Activated T-cell treated with anti-CD3 and anti-CD28 coated beads for 24 hours (primary cell): ENCODE measurements at places on chromosomes 13 and 19.
A peak's percentile ranks its signal among the peaks of the same experiment; 100 is the strongest.

- DNase-seq: no peak
Observed at GRCh38 chr13:39590466-39591036, 12.4 kb downstream of the LHFPL6 start.

- DNase-seq: no peak
Observed at GRCh38 chr13:65965501-65965900, 1264.6 kb downstream of the PCDH9 start.

GRCh38 chr19:17530586-17530985 is 19.1 kb downstream of the PGLS start:
- no peak for DNase-seq

- peak; percentile 49 for DNase-seq
Observed at GRCh38 chr19:9793071-9793591, 24.6 kb upstream of the ZNF846 start.

- no peak for DNase-seq
Observed at GRCh38 chr19:4575267-4576015, 16.0 kb upstream of the SEMA6B start.

DNA sequence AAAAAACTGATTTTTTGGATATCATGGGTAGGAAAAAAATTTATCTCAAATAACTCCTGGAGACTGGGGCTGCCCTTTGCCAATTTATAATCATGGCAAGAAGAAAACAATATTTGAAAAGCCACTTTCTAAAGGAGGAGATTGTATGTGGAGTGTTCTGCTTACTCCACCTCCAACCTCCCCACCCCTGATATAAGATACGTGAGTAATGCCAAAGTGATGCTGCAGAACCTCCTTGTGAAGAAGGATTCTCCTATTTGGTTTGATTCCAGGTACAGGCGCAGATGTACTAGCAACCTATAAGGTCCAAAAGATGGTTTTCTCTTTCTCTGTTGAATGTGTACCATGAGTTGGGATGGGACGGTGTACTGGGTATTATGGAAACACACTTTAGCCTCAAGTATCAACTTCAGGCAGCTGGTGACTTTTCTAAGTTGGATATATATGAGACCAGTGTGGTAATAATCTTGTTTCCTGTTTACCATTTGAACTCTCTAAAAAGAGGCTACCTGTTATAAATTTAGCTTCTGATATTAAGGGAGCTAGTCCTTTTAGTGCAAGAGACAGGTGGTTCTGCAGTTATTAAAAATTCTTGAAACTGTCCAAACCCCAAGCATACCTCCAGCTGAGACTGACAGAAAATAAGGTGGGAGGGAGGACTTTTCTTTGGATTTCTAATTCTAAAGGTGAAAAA is 724.0 kb upstream of the MIR17HG start:
- no peak for DNase-seq

- peak; percentile 98 for DNase-seq
Observed at GRCh38 chr19:2944775-2945574, at the start of gene ZNF77. ZNF77 (minus strand) TSS chr19:2944971; CDS start chr19:2944840, 131 bp downstream.

DNA sequence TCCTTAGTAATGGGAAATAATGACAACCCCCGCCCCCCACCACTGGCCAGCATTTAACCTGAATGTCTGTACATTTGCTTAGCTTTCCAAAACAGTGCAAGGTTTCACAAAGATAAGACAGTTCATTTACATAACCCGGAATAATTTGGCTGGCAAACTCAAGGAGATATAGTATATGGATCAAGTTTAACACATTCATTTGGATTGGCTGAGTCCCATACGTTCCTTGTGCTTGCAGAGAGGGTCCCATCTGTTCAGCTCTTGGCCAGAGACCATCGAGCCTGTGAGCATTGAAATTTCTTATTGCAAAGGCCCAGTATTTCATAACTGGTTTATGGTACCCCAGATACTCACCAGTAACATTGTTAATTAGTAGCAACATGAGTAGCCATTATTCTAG is 116.5 kb downstream of the GPC6 start:
- DNase-seq: no peak

DNA sequence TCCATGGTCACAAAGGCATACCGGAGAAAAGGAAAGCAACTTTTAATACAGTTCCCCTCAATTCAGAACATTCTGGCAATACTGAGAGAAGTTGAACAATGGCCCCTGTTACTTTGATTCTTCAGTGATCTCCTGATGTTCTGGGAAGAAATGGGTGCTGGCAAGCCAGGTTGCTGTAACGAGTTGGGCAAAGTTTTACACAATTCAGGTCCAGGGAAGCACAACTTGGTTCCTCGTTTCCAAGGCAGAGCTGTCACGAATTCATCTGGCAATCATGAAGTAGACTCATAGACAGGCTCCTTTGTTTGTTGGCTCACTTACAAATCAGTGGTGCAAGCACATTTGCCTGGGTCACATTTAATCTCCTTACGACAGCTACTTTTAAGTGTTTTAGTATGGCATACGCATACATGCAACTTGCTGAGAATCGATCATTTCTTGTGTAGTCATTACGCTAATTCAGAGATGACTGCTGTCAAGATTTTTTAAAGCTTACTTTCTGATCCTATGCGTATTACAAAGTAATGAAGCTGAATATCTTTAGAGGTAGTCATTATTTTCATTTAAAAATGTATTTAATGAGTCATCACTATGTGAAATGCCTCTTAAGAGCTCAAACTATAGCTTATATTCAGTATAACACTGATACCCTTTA is 174.7 kb downstream of the GPC5 start:
- no peak for DNase-seq

- no peak for DNase-seq
Observed at GRCh38 chr19:30719999-30720345, 347.8 kb downstream of the ZNF536 start.

GRCh38 chr13:21528616-21529015 is 69.5 kb upstream of the ZDHHC20 start:
- DNase-seq: no peak

DNA sequence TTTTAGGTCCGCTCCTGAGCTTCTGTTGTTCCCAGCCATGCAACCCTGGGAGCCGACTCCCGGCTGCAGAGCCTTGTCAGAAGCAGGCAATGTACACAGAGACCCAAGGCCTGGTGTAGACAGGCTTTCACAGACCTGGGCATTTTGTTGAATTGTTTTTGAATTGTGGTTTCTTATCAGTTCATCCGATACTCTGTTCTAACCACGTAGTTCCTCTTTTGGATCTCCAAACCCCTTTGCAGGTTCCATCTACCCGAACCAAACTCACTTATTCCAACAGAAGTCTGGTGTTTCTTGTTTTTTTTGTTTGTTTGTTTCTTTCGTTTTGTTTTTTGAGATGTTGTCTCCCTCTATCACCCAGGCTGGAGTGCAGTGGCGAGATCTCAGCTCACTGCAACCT is 6.3 kb upstream of the NLRP2 start:
- DNase-seq: no peak

DNA sequence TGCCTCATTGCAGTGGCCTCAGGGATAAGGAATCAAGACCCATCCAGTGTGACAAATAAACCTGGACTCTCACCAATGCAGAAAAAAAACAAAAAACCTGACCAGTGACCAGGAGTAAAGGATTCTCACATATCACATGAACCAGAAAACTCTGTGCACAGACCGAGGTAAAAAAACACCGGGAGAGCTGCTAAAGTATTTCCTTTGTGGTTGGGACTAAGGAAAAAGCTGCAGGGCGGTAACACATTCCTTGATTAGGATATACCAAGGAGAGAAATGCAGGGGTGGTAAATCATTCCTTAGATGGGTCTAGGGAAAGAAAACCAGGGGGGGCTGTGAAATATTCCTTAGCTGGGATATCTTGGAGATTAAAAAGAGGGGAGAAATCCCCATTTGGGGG is 64.8 kb upstream of the ZNF85 start:
- DNase-seq: no peak

GRCh38 chr19:48879025-48879637 is 6.9 kb downstream of the PPP1R15A start:
- no peak for DNase-seq

DNA sequence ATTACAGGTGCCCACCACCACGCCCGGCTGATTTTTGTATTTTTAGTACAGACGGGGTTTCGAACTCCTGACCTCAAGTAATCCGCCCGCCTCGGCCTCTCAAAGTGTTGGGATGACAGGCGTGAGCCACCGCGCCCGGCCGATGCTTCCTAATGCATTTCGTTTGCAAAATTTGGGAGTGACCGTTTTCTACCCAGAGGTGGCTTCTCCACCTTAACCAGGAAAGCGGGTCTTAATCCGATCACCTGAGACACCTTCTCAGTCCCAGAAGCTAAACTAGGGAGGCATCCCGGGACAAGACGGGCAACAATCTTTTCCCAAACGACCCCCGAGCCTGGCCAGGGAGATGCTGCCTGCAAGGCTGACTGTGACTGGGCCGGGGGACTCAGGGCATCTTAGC is 14.8 kb upstream of the MATK start:
- DNase-seq: no peak

DNA sequence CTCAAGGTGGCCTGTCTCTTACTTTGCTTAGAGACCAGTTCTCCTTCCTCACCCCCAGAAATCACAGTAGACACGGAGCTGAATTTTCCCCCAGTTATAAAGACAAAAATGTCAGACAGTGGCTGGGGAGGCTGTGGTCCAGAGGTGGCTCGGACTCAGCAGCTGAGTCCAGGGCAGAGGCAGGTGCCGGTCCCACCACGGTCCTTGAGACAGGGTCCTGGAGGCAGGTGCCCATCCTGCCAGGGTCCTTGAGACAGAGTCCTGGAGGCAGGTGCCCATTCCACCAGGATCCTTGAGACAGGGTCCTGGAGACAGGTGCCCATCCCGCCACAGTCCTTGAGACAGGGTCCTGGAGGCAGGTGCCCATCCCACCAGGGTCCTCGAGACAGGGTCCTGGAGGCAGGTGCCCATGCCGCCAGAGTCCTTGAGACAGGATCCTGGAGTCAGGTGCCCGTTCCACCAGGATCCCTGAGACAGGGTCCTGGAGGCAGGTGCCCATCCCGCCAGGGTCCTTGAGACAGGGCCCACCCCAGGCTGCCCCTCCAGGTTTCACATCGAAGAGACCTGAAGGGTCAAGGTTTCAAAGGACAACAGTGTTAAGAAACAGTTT is 23.1 kb downstream of the PEPD start:
- DNase-seq: no peak

GRCh38 chr13:50527188-50527587 is 316.3 kb downstream of the DLEU7 start:
- no peak for DNase-seq

- DNase-seq: no peak
Observed at GRCh38 chr13:109870696-109871370, 84.5 kb upstream of the IRS2 start.

- DNase-seq: no peak
Observed at GRCh38 chr19:2636141-2636896, 66.2 kb downstream of the GNG7 start.

DNA sequence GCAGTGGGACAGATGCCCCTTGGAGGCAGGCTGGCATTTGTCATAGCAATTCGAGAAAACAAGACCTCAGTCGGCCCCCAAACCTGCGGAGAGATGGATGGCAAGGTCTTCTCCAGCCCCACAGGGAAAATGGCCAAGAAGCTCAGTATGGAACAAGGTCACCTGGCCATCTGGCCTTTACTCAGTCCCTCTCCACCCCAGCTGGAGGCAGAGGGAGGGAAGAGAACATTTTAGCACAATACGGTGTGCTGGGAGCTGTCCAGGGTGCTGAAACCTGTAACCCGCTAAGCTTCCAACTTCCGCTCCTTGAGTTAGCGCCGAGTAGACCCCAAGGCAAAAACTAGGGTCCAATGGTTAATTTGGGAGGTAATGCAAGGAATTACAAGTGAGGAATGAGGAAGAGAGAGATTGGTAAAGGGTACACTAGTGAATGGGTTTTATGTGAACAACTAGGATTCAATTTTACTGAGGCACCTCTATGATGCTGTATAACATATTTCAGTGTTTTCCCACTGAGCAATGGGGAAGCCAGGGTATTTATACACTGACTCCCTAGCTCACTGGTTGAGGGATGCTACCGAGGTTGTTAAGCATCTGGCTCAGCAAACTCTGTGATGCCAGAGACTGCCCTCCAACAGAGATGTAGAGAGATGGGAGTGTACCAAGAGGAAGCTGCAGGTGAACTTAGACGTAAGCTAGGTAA is 64.3 kb downstream of the CACNA1A start:
- no peak for DNase-seq

- DNase-seq: no peak
Observed at GRCh38 chr19:51387924-51388389, at the start of gene LIM2. LIM2 (minus strand) TSS chr19:51387974; CDS start chr19:51387443, 531 bp downstream.

GRCh38 chr19:34405892-34406660 is 1.9 kb downstream of the PDCD2L start:
- DNase-seq: no peak

DNA sequence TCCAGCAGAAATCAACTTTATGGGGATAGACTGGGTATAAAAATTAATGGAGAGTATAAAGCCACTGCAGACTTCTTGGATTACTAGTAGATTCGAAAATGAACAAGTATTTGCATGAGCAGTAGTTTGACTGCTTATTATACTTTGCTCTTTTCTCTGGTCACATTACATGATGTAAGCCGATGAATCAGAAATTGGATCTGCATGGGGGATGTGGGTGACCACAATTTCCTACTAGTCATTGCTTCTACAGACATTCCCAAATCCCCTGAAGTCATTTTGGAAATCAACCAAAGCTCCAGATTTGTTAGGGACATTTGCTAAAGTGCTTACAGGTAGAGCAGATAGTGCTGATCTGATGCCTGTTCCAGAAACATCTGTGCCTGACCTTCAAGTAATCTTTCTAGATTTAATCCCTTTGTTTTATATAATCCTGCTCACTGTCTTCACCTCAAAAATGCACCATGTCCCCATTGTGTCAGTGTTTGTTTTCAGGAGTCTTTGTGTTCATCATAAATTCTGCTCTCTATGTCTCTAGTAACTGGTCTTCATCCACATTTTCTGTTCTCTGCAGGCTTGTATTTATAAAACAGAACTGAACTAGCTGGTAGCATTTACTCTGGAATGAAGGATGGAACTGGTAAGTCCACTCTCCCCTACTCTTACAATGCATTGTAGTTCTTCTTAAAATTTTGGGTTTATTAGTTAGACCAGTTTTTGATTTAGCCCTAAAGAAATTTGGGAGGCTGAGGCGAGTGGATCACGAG is 201.5 kb upstream of the CSNK1A1L start:
- no peak for DNase-seq

DNA sequence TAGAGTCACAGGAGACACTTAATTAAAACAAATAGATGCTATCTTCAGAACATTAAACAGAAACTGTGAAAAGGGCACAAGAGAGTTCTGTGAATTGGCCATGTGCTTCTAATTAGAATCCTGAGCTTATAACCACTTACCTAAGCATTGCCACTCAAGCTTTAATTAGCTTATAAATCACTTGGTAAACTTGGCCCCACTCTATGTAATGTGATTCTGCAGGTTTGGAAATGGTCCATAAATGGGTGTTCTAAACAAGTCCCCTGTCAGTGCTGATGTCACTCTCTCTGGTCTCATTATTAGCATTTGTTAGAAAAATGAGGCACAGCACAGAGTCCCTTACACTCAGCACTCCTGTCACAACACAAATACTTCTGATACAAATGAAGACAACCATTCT is 18.0 kb downstream of the ZNF91 start:
- DNase-seq: no peak

GRCh38 chr19:5286465-5287029 is 54.1 kb downstream of the PTPRS start:
- no peak for DNase-seq

DNA sequence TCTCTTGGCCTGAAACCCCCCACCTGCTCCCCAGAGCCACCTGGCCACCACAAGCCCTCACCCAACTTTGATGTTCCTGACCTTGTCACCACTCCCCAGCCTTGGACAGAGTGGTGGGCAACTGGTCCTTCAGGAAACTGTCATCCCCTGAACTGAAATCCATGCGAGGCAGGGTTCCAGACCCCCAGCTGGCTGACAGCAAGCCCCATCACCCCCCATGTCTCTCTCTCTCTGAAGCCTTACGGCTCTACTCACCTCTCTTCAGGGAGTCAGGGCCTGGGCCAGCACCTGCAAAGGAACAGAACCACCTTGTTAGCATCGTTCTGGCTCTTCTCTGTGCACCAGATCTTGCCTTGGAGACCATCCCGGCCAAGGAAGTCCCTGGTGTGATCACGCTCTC is 2.6 kb downstream of the LRFN1 start:
- DNase-seq: no peak
